ENCODE measurements at places on chromosomes 2 and 18. TPM values are rescaled to one million over a fixed set of nuclear protein-coding genes. Genes with fewer than 3 reads are reported as not detected.

Gene RSAD2
- 0.06 TPM for total RNA-seq

GRCh38 chr18:51121597-51121857 is 76.0 kb downstream of the MEX3C start:
- DNase-seq: no peak

Gene EMILIN2
- 1.2 TPM for total RNA-seq

Gene IL1RN
- not detected for total RNA-seq

Gene ASPRV1
- not detected for total RNA-seq

Gene CREG2
- 2.4 TPM for total RNA-seq

- no peak for DNase-seq
These were observed 23.8 kb downstream of the RTTN start for GRCh38 chr18:70181725-70182124.

DNA sequence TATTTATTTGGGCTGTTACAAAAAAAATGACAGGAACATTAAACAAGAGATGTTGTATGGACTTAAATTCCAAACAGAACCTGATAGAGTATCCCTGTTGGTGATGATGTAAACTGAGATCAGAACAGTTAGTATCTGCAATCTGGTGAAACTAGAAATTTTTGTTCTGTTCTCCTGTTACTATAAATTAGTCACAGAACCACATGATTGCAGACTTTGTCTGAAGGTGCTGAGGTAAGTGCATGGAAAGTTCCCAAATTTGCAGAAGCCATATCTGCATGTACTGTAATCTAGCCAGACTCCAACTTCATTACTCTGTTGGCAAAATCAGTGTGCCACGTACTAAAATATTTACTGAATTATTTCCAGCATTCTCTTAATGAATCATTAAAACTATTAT is 516.3 kb upstream of the FSIP2 start:
- peak; percentile 17 for DNase-seq

- DNase-seq: peak; percentile 77
These were observed 25.2 kb downstream of the PSD4 start for GRCh38 chr2:113198790-113199612.

Gene PRKRA
- total RNA-seq: 79.6 TPM

DNA sequence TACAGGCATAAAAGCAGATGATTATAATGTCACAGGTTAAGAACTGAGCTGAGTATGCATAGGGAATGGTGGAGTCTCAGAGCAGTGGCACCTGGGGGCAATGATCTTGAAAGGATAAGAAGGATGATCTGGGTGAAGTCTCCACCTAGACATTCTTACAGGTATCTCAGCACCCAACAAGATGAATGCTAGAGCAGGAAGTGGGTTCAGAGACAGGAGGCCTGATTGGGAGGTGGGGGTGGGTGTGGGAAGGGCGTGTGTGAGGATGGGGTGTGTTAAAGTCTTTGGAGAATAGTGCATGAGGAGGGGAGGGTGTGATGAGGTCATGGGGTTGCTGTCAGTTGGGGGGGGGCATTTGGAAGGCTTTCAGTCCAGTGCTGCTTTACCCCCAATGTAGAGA is 78.8 kb upstream of the UPP2 start:
- DNase-seq: no peak

Gene EFHD1
- total RNA-seq: 0.19 TPM

Gene MSGN1
- total RNA-seq: not detected

- DNase-seq: no peak
These were observed 20.7 kb downstream of the D2HGDH start for GRCh38 chr2:241755166-241755565.

DNA sequence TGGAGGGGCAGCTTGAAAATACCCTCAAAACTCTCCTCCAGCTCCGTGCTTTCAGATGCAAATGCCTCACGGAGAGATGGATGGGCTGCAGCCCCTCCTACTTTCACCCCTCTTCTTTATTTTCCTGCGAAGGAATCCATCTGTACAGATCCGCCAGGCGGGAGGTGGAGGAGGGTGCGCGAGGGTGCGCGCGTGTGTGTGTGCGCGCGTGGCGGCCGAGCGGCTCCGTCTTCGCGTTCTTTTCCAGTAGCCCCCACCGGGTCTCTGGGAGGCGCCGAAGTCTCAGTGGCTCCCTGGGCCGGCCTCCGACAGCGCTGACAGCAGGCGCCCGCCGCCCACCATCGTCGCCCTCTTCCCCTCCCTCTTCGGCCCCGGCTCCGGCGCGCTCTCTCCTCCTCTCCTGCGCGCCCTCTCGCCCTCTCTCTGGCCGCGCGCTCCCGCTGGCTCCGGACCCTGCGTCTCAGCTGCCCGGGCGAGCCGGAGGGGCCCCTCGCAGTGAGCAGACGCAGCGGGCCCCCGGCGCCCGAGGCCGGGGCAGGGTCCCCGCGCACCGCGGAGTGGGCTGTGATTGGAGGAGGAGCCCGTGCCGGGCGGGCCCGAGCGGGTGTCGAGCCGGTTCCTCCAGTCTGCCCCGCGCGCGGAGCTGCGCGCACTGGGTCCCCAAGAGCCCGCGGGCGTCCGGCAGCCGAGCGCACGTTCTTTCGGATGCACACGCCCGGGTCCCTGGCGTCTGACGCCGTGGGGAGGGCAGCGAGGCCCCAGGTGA is at the start of gene CDH7:
TSS of gene CDH7 (plus strand) at position 624 of the 766 bp plus-strand sequence. CDS start 11,831 bp downstream, outside the sequence.
- DNase-seq: no peak

DNA sequence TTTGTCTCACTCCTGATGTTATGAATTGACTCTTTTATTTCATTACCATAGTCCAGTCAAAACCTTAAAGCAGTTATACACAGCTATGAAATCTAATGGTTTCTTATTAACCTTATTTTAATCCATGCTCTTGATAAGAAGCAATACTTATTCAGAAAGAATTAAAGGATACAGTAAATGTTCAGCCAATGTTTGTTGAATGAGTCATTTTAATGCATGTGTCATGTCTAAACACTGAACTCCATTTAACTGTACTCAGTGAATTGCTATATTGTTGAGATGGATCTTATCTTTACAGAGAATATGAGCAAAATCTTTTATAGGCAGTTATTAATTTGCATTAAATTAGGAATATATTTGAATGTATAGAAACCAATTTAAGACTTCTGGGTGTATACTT is 135.1 kb upstream of the TFPI start:
- DNase-seq: peak; percentile 48

DNA sequence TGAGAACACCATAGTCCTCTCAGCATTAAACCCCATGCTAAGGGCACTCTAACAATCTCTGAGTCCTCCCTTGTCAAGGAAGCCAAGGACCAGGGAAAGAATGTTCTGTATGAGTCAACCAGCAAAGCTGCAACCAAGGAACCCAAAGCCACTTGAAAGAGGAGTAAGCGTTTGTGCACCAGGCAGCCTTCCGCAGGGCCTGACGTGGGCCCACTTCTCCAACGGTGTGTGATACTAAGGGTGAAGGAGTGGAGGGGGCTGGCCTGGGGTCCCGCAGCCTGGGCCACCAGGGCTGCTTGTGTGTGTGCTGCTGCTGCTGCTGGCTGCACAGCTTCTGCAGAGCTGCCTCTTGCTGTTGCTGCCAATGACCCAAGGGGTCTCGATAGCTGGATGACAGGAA is 30.1 kb upstream of the GALNT14 start:
- no peak for DNase-seq

DNA sequence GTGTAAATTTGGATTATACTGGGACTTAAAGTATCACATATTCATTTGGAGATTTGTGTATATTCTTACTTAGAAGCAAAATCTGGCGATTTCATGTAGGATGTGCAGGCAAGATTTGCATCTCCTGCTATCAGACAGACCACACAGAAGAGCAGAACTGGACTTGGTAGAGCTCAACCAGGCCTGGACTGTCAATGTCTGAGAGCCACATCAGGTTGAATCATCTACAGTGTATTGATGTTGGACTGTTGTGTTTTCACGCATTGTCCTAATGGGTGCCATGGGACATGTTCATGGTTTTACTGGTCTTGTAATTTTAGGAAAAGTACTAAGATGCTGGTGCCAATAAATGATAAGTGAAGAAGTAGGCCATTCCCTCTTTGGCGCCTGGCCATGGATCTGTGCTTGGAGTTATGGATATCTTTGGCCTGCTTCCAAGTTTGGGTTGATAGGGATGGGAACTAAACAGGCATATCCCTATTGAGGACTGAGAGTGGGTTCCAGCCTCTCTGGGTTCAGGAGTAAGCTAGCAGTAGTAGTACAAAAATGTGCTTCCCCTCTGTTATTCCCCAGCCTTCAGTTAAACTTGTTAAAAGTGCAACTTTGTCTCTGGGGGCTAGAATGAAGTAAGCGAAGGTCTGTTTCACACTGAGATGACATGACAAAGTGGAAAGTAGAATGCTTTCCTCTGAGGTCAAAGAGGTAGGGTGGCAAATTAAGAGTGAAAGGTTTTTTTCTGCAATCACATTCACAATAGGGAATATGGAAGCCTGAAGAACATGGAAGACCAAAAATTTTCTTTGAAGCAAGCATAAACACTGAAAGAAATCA is 49.2 kb upstream of the NEMP2 start:
- peak; percentile 21 for DNase-seq

GRCh38 chr2:184498936-184499335 is 99.4 kb upstream of the ZNF804A start:
- no peak for DNase-seq

DNA sequence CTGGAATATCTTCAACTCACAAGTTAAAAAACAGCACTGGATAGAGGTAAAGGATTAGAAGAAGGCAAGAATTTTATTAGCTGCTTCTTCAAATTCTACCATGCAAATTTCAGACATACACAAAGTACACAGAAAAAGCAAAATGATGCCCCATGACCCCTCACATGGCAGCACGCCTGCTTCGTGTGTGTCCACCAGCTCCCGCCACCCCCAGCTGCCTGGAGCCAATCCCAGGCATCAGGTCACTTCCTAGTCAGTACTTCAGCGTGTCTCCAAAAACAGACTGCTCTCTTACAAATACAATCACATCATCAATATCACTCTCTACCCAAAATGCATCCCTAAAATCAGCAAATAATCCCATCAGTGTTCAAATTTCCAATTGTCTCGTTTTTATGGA is 35.8 kb downstream of the IMPA2 start:
- no peak for DNase-seq

DNA sequence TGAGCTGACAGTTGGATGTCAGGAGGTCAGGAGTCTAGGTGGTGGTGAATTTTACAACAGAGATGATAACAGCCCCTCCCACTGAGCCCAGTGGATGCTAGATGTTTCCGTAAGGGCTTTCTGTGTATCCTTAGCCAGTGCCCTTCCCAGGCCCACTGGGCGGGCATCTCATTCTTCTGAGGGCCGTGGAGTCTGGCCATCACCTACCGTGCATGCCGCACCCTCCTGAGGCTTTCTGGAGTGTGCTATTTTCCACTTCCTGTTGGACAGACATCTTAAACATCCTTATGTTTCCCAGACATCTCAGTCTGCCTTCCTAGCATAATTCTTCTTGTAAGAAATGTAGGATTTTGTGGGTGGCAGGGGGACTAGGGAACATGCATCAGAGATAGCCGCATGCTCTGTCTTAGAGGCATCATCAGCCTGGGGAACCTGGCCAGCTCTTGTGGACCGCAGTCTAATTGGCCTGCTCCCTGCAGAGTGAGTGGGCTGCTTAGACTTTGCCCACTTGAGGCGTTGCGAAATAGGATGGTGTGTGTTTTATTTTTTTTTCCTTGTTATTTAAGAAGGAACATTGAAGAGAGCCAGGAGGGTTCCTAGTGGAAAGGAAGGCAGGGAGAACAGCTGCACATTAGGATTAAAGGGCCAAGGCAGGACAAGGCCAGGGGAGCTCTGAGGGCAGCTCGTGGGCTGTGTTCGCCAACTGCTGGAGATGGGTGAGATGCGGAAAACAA is 135.8 kb downstream of the SH3RF3 start:
- peak; percentile 88 for DNase-seq

DNA sequence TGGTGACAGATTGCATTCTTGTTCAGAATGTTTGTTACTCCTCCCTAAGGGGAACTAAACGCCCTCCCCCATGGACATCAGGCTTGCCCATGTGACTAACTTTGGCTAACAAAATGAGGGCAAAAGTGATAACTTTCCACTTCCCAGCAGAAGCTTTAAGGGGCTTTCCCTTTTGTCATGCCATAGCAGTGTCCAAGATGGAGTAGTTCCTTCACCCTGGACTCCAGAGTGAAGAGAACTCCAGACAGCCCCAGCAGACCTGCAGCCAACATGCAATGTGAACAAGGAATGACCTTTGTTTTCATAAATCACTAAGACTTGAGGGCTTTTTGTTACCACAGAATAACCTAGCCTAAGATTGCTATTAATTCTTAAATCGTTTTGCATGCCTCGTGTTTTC is 163.5 kb downstream of the ZEB2 start:
- DNase-seq: no peak

DNA sequence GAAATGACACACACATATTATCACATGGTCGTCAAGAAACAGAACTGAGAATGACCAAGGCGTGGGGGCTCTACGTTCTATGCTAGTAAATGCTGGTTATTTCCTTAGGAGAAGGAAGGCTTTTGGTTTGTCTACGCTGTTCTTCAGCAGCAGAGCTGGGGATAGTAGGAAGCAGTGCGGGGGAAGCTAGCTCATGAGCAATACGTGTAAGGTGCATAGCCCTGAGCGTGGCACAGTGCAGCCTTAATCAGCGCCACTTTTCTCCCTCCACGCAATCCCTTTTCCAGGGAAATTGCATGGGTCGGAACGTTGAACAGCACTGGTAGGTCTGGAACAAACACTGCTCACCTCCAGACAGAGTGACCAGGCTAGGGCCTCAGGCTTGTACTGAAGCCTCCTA is 199.6 kb upstream of the FBXO11 start:
- no peak for DNase-seq

DNA sequence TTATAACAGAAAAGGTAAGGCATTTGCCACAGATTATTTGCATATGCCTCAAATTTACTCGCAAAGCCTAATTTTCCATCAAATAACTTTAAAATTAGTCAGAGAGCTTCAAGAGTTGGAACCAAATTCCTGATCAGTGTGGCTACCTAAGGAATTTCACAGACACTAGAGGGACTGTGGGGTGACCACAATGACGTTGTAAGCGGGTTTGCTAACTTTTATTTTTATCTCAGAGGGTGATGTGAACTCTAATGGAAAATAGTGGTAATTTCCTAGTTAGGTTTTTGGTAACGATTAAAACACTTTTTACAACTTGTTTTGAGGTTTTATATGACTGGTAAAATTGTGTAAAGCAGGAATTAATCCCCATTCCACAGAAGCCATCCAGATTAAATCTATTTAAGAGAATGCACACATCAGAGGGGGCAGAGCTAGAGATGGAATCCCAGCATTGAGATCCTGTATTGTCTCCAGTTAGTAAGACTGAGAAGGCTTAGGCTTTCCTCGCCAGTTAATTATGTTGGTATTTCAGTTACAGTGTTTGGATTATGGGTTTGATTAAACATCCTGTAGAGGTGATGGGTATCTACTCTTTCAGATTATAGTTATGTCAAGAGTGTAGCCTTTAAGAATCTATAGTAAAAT is 129.0 kb downstream of the GPD2 start:
- DNase-seq: peak; percentile 89

- no peak for DNase-seq
These were observed 5.8 kb downstream of the PSD4 start for GRCh38 chr2:113179446-113180045.

Measured in LHCN-M2 (cell line).